Hepatocyte (in vitro differentiated cells): ENCODE measurements at places on chromosomes 3 and 15. TPM values are rescaled to one million over a fixed set of nuclear protein-coding genes. Genes with fewer than 3 reads are reported as not detected.

Gene GOLGA8S
- polyA plus RNA-seq, result 0.05 TPM in 1 of 2 replicates, not detected in the other

Gene SCG5
- 3.5 and 9.8 TPM in 2 replicates for polyA plus RNA-seq

GRCh38 chr3:12409684-12410596 is 74.3 kb upstream of the TSEN2 start:
- H3K36me3 ChIP-seq, result no peaks in the 10 kb centered on the region
- H3K4me1 ChIP-seq, result peaks cover 14% of the 10 kb centered on the region
- DNase-seq, result peak; percentile 63
- H3K27me3 ChIP-seq, result no peaks in the 10 kb centered on the region
- H3K4me3 ChIP-seq, result no peak overlapping the region

GRCh38 chr3:61979638-61980037 is 393.7 kb downstream of the FEZF2 start:
- H3K27ac ChIP-seq, result no peak overlapping the region
- H3K4me1 ChIP-seq, result no peaks in the 10 kb centered on the region
- no peaks in the 10 kb centered on the region for H3K27me3 ChIP-seq
- no peaks in the 10 kb centered on the region for H3K36me3 ChIP-seq
- H3K4me3 ChIP-seq, result no peak overlapping the region

- no peaks in the 10 kb centered on the region for H3K36me3 ChIP-seq
- peaks cover 14% of the 10 kb centered on the region for H3K4me1 ChIP-seq
- H3K27ac ChIP-seq, result no peak overlapping the region
- no peak overlapping the region for H3K4me3 ChIP-seq
Measured at GRCh38 chr3:117217760-117218316, 508.3 kb downstream of the TUSC7 start.

GRCh38 chr3:21672303-21672702 is 78.7 kb downstream of the ZNF385D start:
- no peak overlapping the region for H3K4me3 ChIP-seq
- no peak for DNase-seq
- no peak overlapping the region for H3K27ac ChIP-seq
- H3K27me3 ChIP-seq, result no peaks in the 10 kb centered on the region
- no peaks in the 10 kb centered on the region for H3K36me3 ChIP-seq
- no peaks in the 10 kb centered on the region for H3K4me1 ChIP-seq

GRCh38 chr15:24948495-24948894 is 6.3 kb upstream of the SNRPN start:
- no peak for DNase-seq
- H3K27me3 ChIP-seq, result no peaks in the 10 kb centered on the region
- no peak overlapping the region for H3K4me3 ChIP-seq
- H3K36me3 ChIP-seq, result no peaks in the 10 kb centered on the region
- H3K27ac ChIP-seq, result no peak overlapping the region
